ENCODE measurements at places on chromosomes 2 and 18.

GRCh38 chr2:11698009-11698922 lies 28.3 kb upstream of the NTSR2 start:
- DNase-seq = peak; percentile 73

- no peak for DNase-seq
Measured at GRCh38 chr18:26821181-26821580, 44.3 kb downstream of the AQP4 start.

GRCh38 chr2:97844311-97844859 lies 131.0 kb downstream of the ZAP70 start:
- no peak for DNase-seq

GRCh38 chr2:225512876-225513540 lies 113.5 kb downstream of the NYAP2 start:
- DNase-seq = no peak

DNA sequence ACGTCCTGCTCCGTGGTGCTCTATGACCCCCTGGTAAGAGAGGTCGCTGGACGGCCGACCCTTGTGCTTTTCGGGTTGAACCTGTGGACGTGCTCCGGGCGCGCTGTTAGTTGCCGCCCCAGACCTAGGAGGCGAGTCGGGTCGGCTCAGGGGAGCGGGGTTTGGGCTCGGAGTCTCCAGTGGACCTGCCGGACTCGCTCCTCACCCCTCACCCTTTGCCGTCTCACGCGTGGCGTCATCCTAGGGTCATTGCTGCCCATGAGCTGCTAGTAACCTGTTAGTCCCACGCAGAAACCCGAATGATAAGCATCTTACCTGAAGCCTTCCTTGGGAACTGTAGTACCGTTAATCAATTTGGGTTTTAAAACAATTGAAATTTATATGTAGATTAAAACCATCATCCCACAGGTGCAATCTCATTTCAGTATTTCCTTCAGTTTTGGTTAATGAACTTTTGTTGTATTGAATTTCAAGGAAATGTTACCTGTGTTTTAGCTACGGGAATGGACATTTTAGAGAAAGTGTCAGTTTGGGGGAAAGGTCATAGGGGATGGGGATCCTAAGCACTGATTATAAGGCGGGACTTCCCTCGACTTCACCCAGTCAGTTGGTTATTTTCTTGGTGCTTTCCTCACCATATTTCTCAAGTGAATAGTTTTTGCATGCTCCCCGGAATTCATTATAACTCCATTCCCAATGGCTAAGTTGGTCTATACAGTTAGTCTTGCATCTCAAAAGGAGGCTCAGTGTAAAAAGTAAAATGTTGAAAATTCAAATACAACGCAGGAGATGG lies 536 bp downstream of the ELP2 start:
- DNase-seq = no peak

DNA sequence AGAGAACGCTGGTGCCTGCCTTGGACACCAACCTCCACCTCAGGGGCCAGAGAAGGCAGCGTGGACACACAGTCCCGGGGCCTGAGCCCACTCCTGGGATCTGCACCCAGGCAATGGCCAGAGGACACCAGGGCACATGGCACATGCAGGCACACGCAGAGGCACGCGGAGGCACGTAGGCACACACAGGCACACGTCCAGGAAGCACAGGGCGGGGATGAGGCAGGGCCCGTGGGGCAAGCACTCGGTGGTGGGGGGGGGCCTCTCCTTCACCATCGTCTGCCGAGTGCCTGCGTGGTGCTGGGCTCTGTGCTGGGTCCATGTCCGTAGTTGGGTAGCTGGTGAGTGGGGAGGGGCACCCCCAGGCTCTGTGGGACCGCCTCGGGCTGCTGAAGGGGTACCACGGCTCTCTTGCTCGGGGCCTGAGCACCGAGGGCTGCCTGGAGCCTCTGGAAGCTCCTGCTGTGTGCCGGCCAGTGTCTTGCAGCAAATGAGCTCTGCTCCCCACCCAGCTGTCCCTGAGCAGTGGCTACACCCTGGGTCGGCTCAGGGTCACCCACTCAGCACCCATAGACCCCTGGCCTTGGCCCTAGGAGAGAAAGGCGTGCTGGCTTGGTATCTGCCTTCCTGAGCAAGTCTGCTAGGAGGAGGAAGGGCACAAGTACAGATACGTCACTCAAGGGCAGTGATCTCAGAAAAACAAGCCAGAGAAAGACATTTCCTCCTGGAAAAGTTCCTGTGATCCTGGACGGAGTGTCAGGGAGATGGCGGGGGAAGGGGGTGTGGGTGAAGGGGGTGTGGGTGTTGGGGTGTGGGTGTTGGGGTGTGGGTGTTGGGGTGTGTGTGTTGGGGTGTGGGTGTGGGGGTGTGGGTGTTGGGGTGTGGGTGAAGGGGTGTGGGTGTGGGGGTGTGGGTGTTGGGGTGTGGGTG lies 26.4 kb downstream of the RTP5 start:
- peak; percentile 69 for DNase-seq

GRCh38 chr2:106068451-106068850 lies 125.7 kb downstream of the UXS1 start:
- DNase-seq = no peak

DNA sequence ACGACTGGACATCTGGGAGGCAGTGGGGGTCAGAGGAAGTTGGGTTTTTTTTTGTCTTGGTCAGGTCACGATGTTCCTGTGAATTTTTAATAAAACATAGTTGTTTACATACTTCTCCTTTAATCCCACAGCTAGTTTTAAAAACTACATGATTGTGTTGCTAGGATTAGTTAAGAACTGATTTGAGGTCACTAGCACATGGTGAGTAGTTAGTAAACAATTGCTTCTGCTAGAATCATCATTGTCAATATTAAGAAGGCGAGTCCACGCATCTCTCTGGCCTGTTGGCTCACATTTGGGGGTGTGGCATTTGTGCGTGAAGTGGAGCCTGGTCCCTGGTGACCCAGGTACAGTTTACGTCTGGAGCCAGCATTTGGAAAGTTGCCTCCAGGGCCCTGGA lies 59.4 kb downstream of the AGAP1 start:
- DNase-seq = no peak

DNA sequence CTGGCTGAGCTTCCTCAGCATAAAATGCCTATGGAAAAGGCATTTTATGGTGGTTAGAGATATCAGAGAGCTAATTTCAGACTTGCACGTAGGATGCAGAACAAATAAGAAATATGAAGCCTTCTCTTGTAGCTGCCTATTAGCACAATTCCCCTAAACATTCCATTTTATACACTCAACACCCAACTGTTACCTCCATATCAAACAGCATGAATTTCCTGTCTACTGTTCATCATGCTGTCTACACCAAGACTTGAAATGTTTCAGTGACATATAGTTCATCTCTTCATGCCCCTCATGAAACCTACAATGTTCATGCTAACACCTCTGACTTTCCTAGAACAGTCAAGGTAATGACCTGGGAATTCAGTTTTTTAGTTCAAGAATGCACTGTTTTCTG lies 249.9 kb downstream of the PIEZO2 start:
- no peak for DNase-seq

DNA sequence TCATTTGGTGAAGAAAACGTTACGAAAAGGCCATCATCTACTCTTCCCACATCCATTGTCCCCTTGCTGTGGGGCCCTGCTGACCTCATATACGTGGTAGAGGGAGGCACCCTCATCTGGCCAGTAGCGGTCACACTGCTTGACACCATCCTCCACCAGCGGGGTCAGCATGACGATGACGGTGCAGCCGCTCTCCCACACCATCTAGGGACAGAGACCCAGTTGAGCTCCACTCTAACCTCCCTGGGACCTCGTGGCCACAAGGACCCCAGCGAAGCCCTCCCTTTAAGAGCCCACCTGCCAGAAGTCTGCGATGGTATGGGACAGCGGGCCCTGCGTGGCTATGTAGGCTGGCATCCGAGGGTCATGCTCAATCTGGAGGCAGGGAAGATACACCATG lies 13.1 kb downstream of the PTPRN start:
- peak; percentile 74 for DNase-seq

DNA sequence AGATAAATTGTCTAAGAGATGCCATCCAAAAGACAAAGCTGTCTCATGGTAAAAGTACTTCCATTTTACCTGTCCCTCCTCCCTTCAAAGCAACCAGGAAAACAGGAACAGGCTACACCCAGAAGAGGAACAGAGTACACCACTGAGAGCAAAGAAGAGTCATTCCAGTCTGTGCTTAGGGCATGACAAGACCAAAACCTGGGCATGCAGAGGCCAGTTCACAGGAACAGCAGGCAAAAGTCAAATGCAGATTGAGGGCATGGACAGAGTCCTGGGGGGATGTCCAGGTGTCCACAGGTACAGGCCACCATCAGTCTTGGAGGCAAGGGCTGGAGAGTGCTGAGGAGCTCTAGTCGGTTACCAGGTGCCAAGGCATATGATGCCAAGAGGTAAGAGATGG lies 23.7 kb downstream of the PLEK start:
- DNase-seq = peak; percentile 58

DNA sequence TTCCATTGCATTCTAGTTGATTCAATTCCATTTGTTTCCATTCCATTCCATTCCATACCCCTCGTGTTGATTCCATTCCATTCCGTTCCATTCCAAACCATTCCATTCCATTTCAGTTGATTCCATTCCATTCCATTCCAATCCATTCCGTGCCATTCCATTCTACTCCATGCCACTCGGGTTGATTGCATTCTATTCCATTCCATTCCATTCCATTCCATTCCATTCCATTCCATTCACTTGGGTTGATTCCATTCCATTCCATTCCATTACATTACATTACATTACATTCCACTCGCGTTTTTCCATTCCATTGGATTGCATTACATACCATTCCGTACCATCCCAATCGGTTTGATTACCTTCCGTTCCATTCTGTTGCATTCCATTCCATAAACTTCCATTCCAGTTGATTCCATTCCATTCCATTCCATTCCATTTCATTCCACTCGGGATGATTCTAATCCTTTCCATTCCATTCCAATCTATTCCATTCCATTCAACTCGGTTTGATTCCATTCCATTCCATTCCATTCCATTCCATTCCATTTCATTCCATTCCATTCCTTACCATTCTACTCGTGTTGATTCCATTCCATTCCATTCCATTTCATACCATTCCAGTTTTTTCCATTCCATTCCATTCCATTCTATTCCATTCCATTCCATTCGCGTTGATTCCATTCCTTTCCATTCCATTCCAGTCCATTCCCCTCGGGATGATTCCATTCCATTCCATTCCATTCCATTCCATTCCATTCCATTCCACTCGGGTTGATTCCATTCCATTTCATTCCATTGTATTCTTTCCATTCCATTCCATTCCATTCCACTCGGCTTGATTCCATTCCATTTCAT lies 1140.4 kb downstream of the RPIA start:
- no peak for DNase-seq

DNA sequence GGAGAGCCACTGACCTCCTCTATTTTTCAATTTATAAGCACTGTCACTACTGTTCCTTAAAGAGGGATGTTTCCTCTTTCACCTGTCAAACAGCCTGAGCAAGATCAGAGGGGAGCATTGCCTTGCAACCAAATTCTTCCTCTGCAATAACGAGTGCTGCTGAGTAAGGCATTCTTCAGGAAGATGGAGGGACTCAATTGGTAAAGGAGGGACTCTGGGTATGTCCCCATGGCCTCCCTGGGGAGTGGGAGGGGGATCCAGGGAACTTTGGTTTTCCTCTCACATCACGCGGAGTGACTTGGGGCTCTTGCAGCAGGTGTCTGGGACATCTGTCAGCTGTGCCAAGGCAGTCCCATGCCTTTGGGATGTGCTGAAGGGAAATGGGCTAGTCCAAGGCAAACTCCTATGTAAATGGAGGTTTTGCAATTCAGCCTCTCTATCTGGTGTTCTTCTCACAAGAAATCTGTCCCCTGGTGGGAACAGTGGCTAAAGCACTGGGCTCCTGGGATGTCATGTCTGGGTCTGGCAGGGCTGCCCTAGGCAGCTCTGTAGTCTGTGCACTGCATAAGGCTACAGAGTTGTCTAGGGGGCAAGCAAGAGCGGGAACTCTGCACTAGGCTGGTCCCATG lies 14.4 kb upstream of the HES6 start:
- peak; percentile 36 for DNase-seq

GRCh38 chr2:4908461-4908860 lies 783.7 kb upstream of the SOX11 start:
- DNase-seq = no peak

- no peak for DNase-seq
Measured at GRCh38 chr18:8379187-8379941, 229.9 kb upstream of the RAB12 start.

GRCh38 chr18:3914833-3915610 lies 465.1 kb downstream of the TGIF1 start:
- DNase-seq = no peak

DNA sequence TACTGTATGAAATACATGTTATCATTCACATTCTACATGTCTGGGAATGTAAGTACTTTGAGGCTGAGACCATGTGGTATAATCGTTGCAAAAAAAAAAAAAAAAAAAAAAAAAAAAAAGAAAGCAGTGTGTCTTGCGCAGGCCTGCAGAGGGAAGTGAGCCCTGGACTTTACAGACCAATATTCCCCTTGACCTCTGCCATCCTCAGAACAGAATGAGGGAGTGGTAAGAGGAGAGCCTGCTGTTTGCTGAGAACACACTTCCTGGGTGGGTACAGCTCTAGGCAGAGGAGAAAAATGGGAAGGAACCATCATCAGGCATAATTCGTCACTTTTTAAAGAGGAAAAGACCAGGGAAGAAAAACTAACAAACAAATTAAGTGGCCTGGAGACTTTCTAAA lies 28.8 kb upstream of the TBC1D8 start:
- no peak for DNase-seq

- no peak for DNase-seq
Measured at GRCh38 chr2:103289105-103289725, 527.4 kb downstream of the TMEM182 start.

DNA sequence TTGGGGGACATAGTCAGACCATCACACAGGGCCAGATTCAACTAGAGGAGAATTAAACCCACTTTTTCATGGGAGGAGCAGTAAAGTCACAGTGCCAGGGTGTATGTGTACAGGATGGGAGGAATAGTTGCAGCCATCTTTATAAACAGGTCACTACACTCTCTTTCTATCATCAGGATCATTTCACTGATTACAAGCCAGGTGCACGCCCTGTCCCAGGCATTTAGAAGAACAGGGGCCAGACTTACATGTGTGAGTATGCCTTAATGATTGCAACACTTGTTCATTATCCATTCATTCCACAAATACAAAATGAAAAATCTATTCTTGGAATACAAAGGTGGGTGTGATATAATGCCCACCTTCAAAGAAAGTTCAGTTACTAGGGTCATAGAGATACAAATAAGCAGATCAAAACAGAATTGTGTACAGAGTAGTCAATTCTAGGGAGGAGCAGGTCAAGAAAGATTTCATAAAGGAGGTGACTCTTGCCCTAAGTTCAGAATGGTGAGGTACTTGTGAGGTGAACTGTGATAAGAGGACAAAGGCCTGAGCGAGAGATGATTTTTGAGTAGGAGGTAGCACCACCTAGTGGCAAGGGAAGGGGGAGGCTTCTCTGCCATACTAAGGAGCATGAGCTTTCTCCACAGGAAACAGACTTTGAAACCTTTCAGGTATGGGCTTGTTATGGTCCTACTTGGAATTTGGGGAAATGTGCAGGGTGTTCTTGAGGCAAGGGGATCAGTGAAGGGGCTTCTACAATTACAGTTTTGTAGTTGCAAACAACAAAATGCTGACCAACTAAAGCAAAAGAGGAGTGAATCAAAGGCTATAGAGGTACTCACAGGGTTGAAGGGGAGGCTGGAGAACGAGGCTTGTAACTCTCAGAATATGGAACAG lies 156.3 kb downstream of the SUCLG1 start:
- no peak for DNase-seq
